Psoas muscle (tissue), 8 donors: ENCODE measurements at places on chromosomes 12 and 14. TPM values are rescaled to one million over a fixed set of nuclear protein-coding genes. Genes with fewer than 3 reads are reported as not detected.

The CPNE6 gene
- polyA plus RNA-seq, result not detected

The MORN3 gene
- under 0.01 TPM for polyA plus RNA-seq

The SOX5 gene
- polyA plus RNA-seq, result 0.22 TPM

The CLEC6A gene
- not detected for polyA plus RNA-seq

The TXNDC16 gene
- polyA plus RNA-seq, result 1.7 TPM

The EXOC3L4 gene
- polyA plus RNA-seq, result 0.33 TPM

GRCh38 chr14:71648725-71649124 is 283.5 kb upstream of the RGS6 start:
- no peak for DNase-seq

DNA sequence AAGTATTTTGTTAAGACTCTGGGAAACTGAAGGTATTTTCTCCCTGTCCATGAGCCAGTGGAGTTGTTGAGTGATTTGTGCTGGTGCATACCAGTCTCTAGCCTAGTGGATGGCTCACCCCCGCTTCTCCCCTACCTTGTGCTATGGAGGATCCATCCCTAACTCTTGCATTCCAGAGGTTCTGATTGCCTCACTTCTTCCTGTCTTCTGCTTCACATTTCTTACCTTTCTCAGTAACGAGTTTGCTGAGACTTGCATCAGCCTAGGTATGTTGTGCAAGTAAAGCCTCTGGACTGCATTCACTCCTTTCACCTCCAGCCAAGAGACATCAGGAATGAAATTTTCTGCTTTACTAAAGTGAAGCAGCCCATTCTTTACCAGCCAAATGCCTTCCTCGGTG is 391.6 kb downstream of the ZFP36L1 start:
- no peak for DNase-seq

DNA sequence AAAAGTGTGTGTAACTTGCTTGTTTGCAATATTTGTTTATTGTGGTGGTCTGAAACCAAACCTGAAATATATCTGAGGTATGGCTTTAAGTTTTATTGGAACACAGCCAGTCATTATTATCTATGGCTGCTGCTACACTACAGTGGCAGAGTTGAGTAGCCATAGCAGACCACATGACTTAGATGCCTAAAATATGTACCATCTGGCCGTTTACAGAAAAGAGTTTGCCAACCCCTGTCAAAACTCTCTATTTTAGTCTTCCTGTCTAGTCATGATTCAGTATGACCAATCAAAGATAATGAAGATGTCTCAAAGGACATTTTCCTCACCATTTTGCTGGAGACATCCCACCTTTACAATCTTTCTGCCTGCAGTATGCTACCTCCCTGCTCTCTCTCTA is 242.3 kb downstream of the ANO6 start:
- no peak for DNase-seq

DNA sequence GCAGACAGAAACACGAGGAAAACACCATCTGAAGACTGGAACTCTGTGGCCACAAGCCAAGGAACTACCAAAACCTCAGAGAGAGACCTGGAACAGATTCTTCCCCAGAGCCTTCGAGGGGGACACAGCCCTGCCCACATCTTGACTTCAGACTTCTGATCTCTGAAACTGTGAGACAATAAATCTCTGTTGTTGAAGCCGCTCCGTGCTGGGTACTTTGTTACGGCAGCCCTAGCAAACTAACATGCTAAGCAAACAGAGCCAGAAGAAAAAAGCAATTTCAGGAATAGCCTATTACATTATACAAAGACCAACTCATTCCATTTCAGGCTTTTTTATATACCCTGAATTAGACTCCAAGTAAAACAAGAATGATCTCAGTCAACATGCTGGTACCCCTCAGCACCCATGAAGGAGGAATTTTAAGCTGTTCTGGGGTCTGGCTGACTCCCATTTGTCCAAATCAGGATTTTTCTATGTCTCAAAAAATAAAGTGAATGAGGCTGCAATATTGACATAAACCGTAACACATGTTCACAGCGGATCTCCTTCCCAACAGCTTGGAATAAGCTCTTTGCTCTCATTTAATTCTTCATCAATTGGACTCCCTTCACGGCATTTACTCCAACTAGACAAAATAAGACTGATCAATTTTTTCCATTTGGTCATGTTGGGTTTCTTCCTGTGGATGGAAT is 190.1 kb downstream of the FOXN3 start:
- no peak for DNase-seq

GRCh38 chr12:10031321-10031720 is 839 bp downstream of the CLEC9A start:
- no peak for DNase-seq

GRCh38 chr14:89615421-89615820 is 198.4 kb upstream of the FOXN3 start:
- DNase-seq, result no peak

- peak; percentile 47 for DNase-seq
Measured at GRCh38 chr12:91111366-91112325, at the start of gene LUM. Gene LUM (minus strand): TSS chr12:91111494. CDS start chr12:91108979, 2,515 bp downstream.

DNA sequence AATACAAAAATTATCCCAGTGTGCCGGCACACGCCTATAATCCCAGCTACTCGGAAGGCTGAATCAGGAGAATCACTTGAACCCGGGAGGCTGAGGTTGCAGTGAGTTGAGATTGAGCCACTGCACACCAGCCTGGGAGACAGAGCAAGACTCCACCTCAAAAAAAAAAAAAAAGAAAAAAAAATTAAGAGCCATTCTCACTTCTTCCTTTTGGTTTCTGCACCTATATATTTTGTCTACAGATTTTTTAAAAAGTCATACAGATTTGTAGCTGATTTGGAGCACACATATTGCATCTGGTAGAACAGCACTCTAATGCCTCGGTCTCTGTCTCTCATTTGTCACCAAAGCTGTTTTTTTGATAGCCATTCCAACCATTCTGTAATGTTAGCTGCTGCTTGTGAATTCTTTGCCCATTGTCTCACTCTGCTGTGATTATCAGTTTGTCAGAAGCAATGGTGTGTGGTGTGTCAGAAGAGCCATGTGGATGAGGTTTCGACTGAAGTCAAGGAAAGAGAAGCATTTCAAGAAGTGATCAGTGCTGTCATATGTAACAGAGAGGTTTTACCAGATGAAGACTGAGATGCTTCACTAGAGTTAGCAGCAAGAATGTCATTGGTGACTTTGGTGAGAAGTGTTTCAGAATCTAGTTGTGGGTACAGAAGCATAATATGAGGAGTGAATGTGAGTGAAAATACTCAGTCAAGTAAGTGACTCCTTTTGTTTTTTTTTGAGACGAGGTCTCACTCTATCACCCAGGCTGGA is 8.7 kb upstream of the KTN1 start:
- DNase-seq, result no peak

GRCh38 chr12:124727264-124727800 is 136.3 kb downstream of the SCARB1 start:
- peak; percentile 88 for DNase-seq
